ENCODE measurements at places on chromosomes 3 and 15. TPM values are rescaled to one million over a fixed set of nuclear protein-coding genes. Genes with fewer than 3 reads are reported as not detected.

SENP8 gene
- 1.1 TPM for total RNA-seq

PSTPIP1 gene
- total RNA-seq: 4.0 TPM

SLC28A2 gene
- 0.09 TPM for total RNA-seq

CHL1 gene
- total RNA-seq: 1.0 TPM

KLHL40 gene
- not detected for total RNA-seq

IVD gene
- 89.7 TPM for total RNA-seq

SI gene
- not detected for total RNA-seq

ADCY5 gene
- 2.4 TPM for total RNA-seq

SLC2A2 gene
- 373 TPM for total RNA-seq

TEX9 gene
- total RNA-seq: 0.79 TPM

HCLS1 gene
- 20.4 TPM for total RNA-seq

DCBLD2 gene
- 9.6 TPM for total RNA-seq

- H3K36me3 ChIP-seq: no peaks in the 10 kb centered on the region
- H3K4me3 ChIP-seq: no peak overlapping the region
- no peaks in the 10 kb centered on the region for H3K4me1 ChIP-seq
- H3K27ac ChIP-seq: no peak overlapping the region
These were observed 644.7 kb downstream of the OTOL1 start for GRCh38 chr3:162141272-162141791.

- no peaks in the 10 kb centered on the region for H3K36me3 ChIP-seq
- DNase-seq: no peak
- no peak overlapping the region for H3K27ac ChIP-seq
- no peak overlapping the region for H3K4me3 ChIP-seq
- peaks cover 5% of the 10 kb centered on the region for H3K4me1 ChIP-seq
These were observed 50.2 kb downstream of the AKAP13 start for GRCh38 chr15:85430406-85431204.

GRCh38 chr3:190130696-190131095 is 10.0 kb upstream of the P3H2 start:
- H3K27ac ChIP-seq: no peak overlapping the region
- DNase-seq: no peak
- no peaks in the 10 kb centered on the region for H3K36me3 ChIP-seq

- no peak overlapping the region for H3K4me3 ChIP-seq
- no peaks in the 10 kb centered on the region for H3K27me3 ChIP-seq
- H3K36me3 ChIP-seq: no peaks in the 10 kb centered on the region
- H3K4me1 ChIP-seq: no peaks in the 10 kb centered on the region
- H3K27ac ChIP-seq: no peak overlapping the region
- no peak for DNase-seq
These were observed 29.8 kb downstream of the KPNA1 start for GRCh38 chr3:122484985-122485384.

DNA sequence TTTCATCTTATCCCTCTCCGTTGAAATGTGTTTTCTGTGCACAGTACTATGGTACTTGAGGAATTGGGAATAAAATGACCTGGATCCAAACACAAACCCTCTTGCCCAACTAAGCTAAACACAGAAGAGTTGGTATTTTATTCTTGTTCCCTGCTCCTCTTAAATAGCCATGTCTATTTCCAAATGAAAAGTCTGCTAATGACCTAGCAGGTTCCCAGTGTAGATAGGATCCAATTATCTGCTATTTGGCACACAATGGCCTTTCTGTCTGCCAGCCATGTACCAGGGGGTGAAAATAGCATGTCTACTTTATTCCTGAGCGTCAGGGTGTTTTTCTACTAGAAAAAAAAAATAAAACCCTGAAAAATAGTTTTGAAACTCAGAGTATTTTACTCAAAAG is 657.0 kb upstream of the NAALADL2 start:
- H3K27me3 ChIP-seq: no peaks in the 10 kb centered on the region
- no peaks in the 10 kb centered on the region for H3K4me1 ChIP-seq
- no peaks in the 10 kb centered on the region for H3K36me3 ChIP-seq
- DNase-seq: no peak
- no peak overlapping the region for H3K4me3 ChIP-seq
- H3K27ac ChIP-seq: no peak overlapping the region

DNA sequence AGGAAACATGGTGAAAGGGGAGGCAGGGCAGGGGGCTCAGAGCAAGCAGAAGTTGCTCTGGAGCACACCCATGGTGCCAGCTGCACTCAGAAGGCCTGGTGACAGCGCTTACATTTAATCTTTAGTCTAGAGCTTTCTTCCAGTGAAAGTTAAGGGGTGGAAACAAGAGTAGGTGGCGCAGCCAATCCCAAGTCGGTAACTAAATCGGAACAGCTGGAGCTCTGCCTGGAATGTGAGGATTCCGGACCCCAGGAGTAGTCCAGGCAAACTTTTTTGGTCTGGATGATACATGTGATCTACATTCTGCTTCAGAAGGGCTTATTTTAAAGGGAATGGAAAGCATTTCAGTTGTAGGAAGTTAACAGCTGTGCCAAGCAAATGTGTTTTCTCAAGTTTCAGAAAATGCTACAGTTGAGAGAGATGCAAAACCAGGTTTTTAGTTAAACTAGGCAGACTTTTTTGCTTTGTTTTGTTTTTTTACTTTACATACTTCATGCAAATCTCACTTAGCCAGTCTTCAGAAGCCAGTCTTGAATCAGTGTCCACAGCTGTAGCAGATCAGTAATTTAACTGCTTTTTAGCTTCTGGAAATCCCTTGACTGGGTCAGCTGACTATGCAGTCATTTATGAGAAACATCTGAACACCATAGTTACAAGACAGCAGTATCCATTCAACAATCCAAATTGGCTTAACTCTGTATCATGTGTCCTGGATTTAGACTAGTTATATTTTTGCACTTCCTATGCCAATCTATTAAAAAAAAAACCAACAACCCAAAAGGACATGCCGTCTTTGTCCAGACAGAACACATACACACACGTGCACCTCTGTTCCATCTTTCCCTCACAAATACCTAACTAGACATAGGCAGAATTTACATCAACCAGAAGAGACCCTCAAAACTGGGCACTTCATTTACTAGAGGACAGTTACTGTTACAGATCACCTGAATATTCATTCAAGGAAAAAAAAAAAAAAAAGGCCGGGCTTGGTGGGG is 33.2 kb downstream of the ZNF106 start:
- H3K27me3 ChIP-seq: no peaks in the 10 kb centered on the region
- no peak overlapping the region for H3K4me3 ChIP-seq
- H3K27ac ChIP-seq: peak overlapping the region; percentile 41
- H3K4me1 ChIP-seq: no peaks in the 10 kb centered on the region
- H3K36me3 ChIP-seq: no peaks in the 10 kb centered on the region
- DNase-seq: peak; percentile 55

DNA sequence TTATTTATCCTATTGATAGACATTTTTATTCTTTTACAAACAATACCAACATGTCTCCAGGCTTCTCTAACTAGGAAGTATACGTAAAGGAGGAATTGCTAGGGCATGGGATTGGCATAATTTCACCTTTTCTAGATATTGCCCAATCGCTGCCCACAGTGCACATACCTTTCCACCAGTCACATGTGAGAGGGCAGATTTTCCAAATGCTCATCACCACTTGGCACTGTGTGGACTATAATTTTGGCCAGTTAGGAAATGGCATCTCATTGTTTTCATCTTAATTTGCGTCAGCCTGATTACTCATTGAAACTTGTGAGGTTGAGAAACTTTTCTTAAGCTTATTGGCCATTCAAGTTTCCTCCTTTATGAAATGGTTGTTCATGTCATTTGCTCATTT is 57.4 kb upstream of the POLR2M start:
- H3K27me3 ChIP-seq: no peaks in the 10 kb centered on the region
- H3K27ac ChIP-seq: no peak overlapping the region
- H3K36me3 ChIP-seq: no peaks in the 10 kb centered on the region
- H3K4me1 ChIP-seq: no peaks in the 10 kb centered on the region

DNA sequence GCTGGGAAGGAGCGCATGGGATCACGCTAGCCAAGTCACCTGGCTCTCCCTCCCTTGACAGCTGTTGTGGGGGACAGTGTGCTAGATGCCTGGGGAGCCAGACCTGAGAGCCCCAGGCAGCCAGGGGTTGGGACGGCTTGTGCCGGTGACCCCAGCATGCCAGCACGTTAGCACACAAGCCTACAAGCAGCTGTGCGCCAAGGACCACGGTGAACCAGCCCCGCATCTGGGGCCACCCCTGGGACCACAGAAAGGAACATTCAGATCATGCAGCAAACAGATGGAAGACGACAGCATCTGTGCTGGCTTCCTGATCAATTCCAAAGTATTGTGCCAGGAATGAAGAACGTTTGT is 64.8 kb downstream of the NTRK3 start:
- no peaks in the 10 kb centered on the region for H3K4me1 ChIP-seq
- DNase-seq: no peak
- no peaks in the 10 kb centered on the region for H3K27me3 ChIP-seq
- no peak overlapping the region for H3K27ac ChIP-seq
- H3K36me3 ChIP-seq: no peaks in the 10 kb centered on the region

GRCh38 chr15:34217587-34218225 is 7.1 kb upstream of the EMC4 start:
- no peak for DNase-seq
- H3K4me3 ChIP-seq: no peak overlapping the region
- H3K36me3 ChIP-seq: no peaks in the 10 kb centered on the region
- no peaks in the 10 kb centered on the region for H3K27me3 ChIP-seq
- H3K27ac ChIP-seq: no peak overlapping the region
- H3K4me1 ChIP-seq: no peaks in the 10 kb centered on the region

DNA sequence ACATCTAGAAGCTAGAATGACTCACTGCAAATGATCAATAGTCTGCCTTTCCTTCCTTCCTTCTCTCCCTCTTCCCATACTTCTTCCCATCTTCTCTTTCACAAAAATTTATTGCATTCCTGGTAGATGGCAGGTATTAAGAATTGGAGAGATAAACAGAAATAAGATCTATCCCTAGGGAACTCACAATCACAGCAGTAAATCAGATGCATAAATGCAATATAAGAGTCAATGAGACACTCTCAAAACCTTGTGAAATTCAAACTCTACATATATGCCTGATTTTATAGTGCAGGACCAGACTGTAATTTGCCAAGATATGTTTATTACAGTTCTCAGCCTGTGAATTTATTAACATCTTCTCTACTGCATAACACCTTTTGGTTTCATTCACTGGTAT is 78.3 kb upstream of the ARL6 start:
- no peak overlapping the region for H3K27ac ChIP-seq
- no peaks in the 10 kb centered on the region for H3K36me3 ChIP-seq
- H3K27me3 ChIP-seq: no peaks in the 10 kb centered on the region
- H3K4me1 ChIP-seq: no peaks in the 10 kb centered on the region
- DNase-seq: no peak

GRCh38 chr3:39192490-39193092 is at the start of gene XIRP1:
Gene XIRP1 (minus strand): TSS chr3:39192595. CDS start chr3:39189445, 3,150 bp downstream.
- H3K27ac ChIP-seq: no peak within 1 kb of the TSS
- no peak for DNase-seq
- H3K4me3 ChIP-seq: no peak within 1 kb of the TSS
- no peaks in the 10 kb centered on the region for H3K27me3 ChIP-seq
- no peaks in the 10 kb centered on the region for H3K36me3 ChIP-seq

DNA sequence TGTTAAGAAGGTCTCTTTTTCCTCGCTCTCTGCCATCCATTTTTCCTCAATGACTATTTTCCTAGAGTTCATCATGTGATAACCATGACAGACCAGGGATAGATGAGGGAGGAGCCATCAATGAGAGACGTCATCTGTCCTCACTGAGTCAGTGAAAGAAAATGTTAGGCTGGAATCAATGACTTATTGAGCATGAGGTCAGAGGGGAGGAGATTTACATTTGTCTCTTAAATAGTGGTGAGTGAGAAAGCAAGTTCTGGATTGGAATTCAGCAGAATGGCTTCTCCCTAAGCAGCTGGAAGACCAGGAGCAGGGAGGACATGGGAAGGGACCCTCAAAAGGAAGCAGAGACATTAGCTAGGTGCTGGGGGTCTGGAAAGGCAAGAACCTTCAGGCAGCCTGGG is 28.2 kb upstream of the USP3 start:
- no peaks in the 10 kb centered on the region for H3K36me3 ChIP-seq
- no peak for DNase-seq
- H3K27ac ChIP-seq: no peak overlapping the region
- no peak overlapping the region for H3K4me3 ChIP-seq
- peaks cover 41% of the 10 kb centered on the region for H3K4me1 ChIP-seq

GRCh38 chr3:183529185-183529584 is 26.3 kb downstream of the KLHL6 start:
- no peaks in the 10 kb centered on the region for H3K36me3 ChIP-seq
- no peak overlapping the region for H3K4me3 ChIP-seq
- no peaks in the 10 kb centered on the region for H3K4me1 ChIP-seq
- H3K27ac ChIP-seq: no peak overlapping the region
- DNase-seq: no peak
- no peaks in the 10 kb centered on the region for H3K27me3 ChIP-seq

DNA sequence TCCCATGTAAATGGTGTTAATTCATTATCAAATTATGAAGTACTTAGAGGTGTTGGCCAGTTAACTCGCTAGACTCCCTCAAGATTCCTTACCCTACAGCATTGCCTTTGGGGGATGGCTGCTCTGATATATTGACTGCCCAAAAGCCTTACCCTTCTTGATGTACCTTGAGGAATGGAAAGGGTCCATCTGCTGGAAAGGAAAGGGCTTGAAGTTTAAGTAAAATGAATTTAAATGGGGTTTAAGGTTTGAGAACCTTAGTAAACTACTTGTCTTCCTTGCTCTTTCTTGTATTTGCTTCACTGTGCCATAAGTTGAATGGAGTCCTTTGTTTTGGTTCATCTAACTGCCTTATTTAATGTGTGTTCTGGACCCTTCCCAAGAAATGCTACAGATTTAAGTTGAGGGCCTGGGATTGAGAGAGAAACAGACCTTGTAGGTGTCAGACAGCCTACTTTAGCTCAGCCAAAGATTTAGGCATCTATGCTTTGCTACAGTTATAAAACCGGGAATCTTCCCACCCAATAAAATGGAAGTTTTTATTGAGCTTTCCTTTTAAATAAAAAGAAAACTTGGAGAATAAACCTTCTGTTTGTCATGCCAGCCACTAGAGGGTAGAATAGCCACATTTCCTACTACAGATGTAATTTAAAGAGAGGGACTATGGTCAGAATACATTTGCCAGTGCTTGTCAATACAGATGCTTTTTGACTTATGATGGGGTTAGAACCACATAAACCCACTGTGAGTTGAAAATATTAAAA is 25.3 kb downstream of the CMSS1 start:
- no peaks in the 10 kb centered on the region for H3K36me3 ChIP-seq
- H3K27ac ChIP-seq: peak overlapping the region; percentile 30
- H3K4me3 ChIP-seq: no peak overlapping the region
- no peaks in the 10 kb centered on the region for H3K4me1 ChIP-seq

DNA sequence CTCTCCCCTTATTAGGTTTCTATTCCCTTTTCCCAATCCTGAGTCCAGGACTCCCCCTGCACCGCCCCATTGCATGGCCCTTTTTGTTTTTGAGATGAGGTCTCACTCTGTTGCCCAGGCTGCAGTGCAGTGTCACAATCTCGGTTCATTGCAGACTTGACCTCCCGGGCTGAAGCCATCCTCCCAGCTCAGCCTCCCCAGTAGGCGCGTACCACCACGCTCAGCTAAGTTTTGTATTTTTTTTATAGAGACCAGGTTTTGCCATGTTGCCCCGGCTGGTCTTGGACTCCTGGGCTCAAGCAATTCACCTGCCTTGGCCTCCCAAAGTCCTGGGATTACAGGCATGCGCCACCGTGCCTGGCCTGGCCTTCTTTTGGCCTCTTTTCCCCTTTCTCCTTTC is 29.3 kb downstream of the PDIA5 start:
- no peaks in the 10 kb centered on the region for H3K27me3 ChIP-seq
- no peak for DNase-seq
- H3K27ac ChIP-seq: no peak overlapping the region
- peaks cover 34% of the 10 kb centered on the region for H3K4me1 ChIP-seq
- peaks cover 36% of the 10 kb centered on the region for H3K36me3 ChIP-seq
- no peak overlapping the region for H3K4me3 ChIP-seq

GRCh38 chr3:38345879-38346586 is 552 bp upstream of the XYLB start:
- no peaks in the 10 kb centered on the region for H3K27me3 ChIP-seq
- no peaks in the 10 kb centered on the region for H3K36me3 ChIP-seq
- H3K27ac ChIP-seq: peak overlapping the region; percentile 44
- peaks cover 8% of the 10 kb centered on the region for H3K4me1 ChIP-seq
- peak overlapping the region; percentile 94 for H3K4me3 ChIP-seq
